ENCODE measurements at places on chromosomes 1 and 21.

DNA sequence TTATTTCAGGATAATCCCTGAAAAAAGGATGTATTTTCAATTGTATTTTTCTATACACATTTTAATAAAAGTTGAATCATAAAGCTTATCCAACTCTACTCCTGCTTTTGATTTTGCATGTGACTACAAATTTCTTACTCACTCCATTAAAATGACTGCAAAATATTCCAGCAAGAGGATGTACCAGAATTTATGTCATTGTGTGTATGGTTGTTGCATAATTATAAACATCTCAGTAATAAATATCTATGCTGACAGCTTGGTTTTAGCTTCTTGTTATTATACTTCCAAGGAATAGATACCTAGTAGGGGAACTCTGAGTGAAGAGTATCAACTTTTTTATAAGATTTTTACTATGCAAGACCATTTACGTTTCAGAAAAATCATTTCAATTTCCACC lies 463.2 kb upstream of the RUNX1 start:
- no peak for DNase-seq

- DNase-seq = no peak
Measured at GRCh38 chr21:42815217-42815616, 64.1 kb downstream of the WDR4 start.

DNA sequence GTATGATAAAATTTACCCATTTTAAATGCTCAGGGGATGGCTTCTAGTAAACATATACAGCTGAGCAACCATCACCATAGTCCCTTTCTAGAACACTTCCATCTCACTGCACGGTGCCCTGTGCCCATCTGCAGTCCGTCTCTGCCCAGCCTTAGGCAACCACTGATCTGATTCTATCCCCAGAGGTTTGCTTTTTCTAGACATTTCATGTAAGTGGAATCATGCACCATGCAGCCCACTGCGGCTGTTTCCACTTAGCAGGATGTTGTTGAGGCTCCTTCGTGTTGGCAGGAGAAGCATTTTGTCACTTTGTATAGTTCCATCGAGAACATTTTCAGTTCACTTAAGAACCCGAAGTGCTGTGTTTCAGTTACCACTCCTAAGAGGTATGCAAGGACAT lies 27.8 kb upstream of the VAMP3 start:
- no peak for DNase-seq

DNA sequence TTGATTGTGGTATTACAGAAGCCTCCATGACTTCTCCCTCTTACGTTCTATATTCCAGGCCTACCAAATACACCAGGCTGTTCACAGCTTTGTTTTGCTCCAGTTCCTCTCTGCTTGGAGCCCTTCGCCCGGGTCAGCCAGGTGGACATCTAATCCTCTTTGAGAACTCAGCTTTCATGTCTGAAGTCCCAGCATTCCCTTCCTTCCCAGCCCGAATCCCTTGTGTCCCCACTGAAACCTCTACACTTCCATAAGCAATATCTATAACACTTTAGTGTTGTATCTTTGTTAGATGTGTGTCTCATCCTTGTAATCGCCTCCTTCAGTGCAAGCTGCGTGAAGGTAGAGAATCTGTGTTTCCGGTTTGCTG lies 1.9 kb downstream of the RNF11 start:
- DNase-seq = no peak

- DNase-seq = no peak
Measured at GRCh38 chr1:39789571-39790110, 976 bp upstream of the BMP8B start.

DNA sequence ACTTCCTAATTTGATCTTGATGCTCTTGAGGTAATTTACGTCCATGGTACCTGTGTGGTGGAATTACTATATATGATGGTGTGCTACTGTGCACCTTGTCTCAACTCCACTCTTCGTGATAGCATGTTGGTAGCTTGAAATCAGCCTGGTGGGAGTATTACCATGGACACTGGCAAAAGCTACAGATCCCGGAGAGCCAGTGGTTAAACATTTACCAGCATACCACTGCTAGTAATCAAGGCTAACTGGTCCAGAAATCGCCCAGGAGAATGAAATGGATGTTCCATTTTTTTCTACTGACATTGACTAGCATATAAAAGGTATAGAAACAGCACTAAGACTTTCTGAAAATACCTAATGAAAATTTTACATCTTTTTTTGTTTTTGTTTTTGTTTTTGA lies 30.6 kb downstream of the ELK4 start:
- no peak for DNase-seq

DNA sequence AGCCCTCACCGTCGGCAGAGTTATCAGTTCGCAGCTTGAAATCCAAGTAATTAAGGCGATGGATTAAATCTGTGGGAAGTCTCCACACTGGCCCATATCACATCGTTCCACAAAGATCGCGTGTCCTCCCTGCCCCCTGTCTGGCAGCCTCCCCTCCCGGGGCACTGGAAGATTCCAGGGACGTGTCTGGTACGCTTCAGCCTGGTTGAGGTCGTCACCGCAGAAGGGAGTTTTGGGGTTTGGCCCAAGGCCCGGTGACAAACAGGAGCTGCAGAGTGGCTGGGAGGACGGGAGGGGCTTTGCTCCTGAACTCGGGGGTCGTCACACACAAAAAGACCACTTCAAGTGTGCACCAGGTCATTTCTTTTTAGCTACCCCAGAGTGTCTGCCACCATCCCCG lies 51.1 kb downstream of the PRDM16 start:
- no peak for DNase-seq

DNA sequence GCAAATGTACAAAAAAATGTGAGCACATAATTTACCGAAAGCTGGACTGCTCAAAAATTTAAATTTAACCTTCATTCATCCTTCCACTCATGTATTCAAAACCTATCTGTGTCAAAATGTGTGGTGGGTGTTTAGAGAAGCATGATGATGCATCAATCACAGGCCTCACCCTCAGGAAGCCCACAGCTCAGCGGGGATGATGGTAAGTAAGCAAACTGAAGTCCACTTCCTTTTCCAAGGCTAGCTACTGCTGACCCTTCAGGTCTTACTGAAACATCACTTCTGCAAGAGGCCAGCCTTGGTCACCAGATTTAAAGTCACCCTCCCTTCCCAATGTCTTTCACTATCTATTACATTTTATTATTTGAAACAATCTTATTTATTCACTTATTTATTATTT lies 254.5 kb downstream of the DNM3 start:
- no peak for DNase-seq

DNA sequence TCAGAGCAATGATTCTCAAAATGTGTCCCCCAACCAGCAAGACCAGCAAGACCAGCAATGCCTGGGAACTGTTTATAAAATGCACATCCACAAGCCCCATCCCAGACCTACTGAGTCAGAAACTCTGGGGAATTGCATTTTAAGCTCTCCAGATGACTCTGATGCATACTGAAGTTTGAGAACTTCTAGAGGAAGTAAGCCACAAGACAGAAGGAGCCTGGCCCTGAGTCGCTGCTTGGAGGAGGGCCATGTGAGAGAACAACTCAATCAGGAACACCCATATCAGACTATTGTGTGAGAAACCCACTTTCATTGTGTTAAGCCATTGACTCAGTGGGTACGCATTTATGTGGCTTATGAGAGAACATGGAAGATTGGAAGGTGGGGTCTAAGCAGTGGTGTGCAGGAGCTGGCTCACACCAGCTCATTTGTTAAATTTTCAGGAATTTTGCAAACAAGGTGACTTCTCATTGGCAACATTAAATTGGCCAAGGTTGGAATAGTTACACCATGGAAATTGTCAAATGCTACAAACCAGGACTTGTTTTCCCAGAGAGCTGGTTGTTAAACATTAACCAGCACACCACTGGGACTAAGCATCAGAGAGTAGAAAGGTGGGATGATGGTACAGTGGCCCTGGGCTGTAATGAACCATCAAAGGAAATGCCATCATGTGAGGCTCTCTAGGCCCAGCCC lies 38.9 kb downstream of the ATP1A1 start:
- DNase-seq = no peak

DNA sequence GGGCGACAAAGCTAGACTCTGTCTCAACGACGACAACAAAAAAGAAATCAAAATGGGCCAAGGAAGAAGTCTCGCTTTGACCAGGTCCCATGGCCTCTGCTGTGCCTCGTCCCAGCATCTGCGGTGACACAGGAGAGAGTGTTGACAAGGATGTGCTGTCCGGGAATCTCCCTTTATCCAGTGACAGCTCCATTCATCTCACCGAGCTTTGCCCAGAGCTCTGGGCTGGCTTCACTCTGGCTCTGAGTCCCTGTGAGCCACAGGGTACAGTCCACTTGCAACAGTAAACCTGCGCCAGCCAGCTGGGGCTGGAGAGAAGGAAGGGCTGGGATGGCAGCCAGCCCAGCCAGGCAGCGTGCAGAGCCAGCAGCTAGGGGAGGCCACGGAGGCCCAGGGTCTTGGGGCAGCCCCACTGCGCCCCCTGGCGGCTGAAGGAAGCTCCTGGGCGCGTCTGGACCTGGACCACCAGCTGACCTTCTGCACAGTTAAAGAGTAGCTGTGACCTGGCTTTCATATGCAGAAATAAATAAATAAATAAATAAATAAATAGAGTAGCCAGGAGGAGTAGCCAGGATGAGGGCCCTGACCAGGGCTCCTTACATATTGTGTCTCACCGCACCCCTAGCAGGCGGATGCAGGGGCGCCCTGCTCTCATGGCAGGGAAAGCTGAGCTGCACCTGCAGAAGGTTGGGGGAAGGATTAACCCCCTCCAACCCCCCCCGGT lies 29.7 kb downstream of the ENO1 start:
- DNase-seq = peak; percentile 80

DNA sequence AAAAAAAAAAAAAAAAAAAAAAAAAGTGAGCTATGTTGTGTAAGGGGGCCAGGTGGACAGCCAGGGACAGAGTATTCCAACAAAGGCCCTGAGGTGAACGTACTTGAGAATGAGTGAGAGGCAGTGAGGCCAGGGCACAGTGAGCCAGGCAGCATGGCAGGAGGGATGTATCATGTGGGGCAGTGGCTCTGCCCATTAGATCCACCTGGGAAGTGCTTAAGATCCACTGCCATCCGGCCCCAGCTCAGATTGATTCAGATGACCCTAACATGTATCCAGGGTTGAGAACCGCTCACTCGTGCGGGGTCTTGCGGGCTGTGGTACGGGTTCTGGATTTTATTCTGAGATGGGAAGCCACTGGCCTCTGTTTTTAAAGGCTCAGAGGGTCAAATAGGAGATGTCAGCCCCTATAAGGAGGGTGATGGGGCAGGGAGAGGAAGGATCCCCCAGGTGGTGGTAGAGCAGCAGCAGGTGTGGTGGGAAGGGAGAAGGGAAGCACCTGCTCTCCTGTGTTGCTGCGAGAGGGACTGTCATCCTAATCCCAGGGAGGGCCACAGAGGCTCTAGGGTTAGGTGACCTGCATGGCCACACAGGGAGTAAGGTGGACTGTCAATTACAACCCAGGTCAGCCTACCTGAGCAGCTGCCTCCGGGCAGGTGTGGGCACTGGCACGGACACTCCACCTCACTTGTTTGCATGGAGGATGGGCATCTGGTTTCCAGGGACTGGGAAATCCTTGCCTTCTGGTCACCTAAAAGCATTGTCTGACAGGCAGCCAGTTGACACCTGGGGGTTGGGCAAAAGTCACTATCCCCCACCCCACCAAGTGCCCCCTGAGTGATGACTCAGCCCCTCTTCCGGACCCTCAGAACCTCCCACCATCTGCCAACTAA lies 31.6 kb downstream of the CDK18 start:
- no peak for DNase-seq

- no peak for DNase-seq
Measured at GRCh38 chr1:226967665-226968064, 27.6 kb downstream of the COQ8A start.

DNA sequence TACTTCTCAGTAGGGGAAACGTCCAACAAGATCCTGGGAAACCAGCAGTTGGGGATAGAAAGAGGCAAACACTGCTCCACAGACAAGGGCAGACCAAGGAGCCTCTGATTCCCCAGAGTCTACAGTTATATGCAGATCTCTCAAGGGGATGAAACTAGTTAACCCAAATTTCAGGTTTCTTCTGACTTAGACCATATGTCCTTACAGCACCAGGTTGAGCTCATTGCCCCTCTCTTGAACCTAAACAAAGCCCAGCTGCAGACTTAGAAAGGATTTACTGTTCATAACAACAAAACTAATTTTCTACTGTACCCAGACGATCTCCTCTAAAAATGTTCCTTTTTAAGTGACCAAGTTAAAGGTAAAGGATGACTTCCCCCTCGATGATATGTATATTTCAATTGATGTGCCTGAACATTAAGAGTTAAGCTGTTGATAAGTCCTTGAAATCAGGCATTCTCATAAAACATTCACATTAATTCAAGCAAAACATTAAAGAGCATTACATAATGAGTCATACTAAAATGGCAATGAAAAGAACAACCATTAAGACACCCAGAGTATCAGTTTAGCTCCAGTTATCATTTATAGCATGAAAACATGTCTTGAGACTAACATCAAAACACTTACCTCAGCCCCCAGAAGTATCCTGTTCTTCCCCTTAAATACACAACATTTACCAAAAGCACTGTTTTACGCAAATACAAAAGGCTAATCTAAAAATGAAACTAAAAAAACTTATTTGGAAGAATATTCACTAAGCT lies 24.1 kb downstream of the SMYD3 start:
- DNase-seq = no peak

DNA sequence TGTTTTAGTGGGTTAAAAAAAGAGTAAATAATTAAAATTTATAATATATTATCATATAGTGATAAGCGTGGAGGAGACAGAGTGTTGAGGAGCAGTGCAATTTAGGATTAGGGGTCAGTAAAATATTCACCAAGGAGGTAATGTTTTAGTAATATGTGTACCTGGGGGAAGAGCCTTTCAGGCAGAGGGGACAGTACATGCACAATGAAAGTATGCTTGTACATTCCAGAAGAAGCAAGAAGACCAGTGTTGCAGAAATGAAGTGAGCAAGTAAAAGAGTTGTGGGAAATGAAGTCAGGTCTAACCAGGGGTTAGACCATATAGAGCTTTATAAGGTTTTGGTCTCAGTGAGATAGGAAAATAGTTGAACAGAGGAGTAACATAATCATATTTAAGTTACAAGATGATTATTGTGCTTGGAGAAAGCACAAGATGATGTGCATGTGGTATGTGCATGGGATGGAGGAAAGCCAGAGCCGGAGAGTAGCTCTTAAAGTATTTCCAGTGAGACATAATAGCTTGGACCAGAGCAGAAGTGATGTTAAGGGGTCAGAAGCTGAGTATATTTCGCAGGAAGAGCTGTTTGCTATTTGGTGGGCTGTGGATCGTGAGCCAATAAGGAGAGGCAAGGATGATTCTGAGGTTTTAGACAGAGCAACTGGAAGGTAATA lies 44.8 kb downstream of the SNX7 start:
- no peak for DNase-seq

DNA sequence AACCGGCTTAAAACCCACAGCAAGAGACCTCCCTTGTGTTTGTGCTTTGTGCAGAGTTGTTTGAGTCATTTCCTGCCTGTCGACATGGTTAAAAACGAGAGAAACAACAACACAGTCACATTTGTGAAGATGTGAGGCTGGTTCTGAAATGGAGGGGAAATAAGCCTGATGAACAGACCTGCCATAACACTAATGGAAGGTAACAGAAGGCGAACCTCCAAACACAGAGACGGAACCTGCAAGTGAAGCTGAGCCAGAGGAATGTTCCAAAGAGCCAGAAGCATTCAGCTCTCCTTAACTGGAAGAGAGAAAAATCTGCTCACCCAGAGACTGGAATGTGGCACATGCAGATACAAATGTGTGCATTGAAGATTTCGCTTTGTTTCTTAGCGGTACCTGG lies 53.2 kb upstream of the RAVER2 start:
- DNase-seq = peak; percentile 49

- no peak for DNase-seq
Measured at GRCh38 chr21:20856926-20857325, 141.3 kb upstream of the NCAM2 start.

- no peak for DNase-seq
Measured at GRCh38 chr1:29597861-29598260, 361.5 kb downstream of the PTPRU start.

GRCh38 chr1:14810595-14811361 lies 212.3 kb downstream of the KAZN start:
- DNase-seq = no peak
